ENCODE measurements at places on chromosomes 2 and 18.

DNA sequence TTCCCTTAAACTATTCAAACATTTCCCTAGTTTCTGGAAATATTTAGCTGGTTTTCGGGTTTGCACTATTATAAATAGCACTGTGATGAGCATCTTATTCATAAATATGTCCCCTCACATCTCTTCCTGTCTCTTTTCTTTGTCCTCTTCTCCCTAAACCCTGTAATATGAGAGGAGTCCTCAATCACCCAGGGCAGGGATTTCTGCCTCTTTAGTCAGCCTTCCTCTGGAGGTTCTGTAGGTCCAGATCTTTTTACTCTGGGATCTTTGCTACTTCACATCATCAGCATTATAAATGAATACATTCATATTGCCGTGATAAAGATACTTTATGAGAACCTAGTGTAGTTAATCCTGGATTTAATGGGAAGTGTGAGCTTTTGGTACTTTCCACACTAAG lies 87.9 kb upstream of the TTN start:
- DNase-seq: no peak

- DNase-seq: no peak
Observed at GRCh38 chr2:59440491-59440890, 1113.0 kb downstream of the BCL11A start.

DNA sequence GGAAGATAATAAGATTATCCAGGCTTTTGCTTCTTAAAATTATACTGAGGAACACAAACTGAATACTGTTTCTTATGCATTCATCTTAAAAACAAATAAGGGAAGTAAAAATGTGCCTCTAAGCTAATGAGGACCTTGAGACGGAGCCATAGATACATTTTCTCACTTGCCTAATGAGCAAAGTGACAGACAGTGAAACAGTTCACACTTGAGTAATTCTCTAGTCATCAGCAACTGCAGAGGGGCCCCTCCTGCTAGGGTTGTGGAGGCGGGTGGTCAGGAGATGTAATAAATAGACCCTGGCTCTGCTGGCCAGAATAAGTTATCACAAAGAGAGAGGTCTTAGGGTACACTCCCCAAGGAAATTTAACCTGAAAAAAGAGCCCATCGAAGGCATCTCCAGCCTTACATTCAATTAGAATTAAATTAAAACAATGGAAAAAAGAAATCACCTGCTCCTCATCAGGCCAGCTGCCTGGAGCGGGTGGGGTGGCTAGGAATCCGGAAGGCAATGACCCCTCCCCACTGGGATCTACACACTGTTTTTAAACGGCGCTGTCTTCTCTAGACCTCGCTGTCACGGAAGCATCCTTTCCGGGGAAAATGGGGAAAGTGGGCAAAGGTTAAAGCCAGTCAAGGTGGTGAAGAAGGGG lies 32.6 kb upstream of the INSIG2 start:
- DNase-seq: no peak

- DNase-seq: no peak
Observed at GRCh38 chr2:233799087-233799665, 21.0 kb downstream of the MROH2A start.

DNA sequence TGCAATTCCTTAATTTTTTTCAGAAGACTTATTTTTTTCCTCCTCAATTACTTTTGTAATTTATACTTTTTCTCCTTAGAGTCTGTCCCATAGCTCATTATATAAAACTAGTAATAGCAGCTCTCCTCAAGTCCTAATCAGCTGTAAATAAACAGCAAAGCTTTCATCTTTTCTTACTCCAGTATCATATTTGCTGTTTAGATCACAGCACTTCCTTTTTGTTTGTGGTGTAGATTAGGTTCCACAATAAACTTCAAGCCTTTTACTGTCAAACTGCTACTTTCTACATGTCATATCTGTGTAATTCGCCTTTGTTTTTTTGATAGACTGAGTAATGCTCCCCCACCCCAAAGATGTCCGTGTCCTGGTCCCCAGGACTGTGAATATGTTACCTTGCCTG lies 25.5 kb downstream of the GCG start:
- DNase-seq: no peak

- no peak for DNase-seq
Observed at GRCh38 chr2:8453904-8454302, 228.0 kb upstream of the ID2 start.

DNA sequence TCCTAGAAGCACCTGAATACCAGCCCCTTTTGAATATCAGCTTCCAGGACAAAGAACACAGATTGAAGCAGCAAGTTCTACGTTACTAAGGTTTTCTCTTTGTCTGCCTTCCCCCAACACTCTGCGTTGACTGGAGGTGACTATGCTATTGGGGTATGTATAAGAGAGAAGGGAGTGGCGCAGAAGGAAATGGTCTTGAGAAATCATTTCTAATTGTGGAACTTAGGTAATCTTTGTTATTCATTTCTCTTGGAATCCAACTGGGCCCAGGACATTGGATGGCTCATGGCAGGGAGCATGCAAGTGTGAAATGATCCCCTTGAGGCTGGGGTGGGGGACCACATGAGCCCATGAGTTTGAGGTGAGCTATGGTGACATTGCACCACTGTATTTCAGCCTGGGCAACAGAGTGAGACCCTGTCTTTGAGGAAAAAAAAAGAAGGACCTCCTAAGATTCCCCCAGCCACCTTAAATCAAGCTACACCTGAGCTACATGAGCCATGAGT lies 29.7 kb downstream of the XDH start:
- DNase-seq: no peak

DNA sequence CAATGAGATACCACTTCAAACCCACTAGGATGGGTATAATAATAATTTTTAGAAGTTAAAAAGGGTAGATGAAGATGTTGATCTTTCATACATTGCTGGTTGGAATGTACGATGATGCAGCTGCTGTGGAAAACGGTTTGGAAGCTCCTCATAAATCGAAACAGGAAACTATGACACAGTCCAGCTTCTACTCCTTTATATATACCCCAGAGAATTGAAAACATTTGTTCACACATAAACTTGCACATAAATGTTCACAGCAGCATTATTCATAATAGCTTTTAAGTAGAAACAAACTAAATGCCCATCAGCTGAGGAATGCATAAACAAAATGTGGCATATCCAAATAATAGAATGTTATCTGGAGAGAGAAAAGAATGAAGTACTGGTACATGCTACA lies 95.0 kb downstream of the STRADB start:
- no peak for DNase-seq

DNA sequence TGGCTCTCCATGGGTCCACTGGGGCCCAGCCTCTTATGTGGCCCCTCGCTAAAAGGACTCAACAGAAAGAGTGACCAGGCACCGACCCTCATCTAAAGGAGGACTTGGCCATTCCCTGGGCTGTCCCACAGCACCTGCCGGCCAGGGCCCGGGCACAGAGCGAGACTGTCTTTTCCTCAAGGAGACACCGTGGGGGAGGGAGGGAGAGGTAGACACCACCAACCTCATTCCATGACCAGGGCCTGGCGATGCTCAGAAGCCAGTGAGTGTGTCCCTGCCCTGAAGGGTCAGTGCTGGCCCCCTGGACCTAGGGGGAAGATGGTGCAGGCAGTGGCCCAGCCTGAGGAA lies 39.8 kb upstream of the ALPP start:
- DNase-seq: no peak
